ENCODE measurements at places on chromosomes 1 and 21.

GRCh38 chr1:28296401-28297261 lies 32.2 kb upstream of the MED18 start:
- no peak for DNase-seq

DNA sequence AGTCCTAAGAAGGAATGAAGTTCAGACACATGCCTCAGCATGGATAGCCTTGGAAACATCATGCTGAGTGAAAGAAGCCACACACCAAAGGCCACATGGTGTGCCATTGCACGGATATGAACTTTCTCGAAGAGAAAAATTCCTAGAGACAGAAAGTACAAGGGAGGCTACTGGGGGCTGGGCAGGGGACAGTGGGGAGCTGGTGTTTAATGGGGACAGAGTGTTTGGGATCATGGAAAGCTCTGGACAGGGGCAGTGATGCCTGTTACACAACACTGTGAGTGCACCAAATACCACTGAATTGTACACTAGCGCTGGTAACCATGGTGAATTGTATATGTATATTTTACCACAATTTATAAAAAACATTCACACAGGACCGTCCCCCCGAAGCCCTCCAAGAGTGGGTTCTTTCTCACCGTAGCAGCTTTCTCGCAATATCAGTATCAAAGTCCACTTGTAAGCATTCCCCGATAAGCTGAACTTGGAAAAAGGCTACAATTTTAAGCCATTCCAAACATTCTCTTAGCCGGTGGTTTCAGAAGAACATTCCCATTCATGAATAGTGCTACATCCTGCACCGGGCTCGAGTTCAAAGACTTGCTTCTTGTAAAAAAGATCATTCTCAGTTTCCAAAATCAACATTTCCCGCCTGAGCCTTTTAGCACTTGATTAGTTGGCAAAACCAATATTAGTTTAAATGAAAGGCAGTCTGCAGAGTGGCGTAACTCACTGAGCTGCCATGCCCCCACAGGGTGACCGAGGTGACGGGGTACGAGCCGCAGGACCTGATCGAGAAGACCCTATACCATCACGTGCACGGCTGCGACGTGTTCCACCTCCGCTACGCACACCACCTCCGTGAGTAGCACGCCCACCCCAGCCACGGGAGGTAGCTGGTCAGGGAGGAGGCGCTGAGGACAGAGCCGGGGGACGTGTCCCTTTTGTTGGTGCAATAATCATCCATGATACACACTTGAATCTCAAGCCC lies 31.7 kb downstream of the SIM2 start:
- no peak for DNase-seq

GRCh38 chr21:44881198-44881872 lies 7.8 kb upstream of the PTTG1IP start:
- DNase-seq = no peak

DNA sequence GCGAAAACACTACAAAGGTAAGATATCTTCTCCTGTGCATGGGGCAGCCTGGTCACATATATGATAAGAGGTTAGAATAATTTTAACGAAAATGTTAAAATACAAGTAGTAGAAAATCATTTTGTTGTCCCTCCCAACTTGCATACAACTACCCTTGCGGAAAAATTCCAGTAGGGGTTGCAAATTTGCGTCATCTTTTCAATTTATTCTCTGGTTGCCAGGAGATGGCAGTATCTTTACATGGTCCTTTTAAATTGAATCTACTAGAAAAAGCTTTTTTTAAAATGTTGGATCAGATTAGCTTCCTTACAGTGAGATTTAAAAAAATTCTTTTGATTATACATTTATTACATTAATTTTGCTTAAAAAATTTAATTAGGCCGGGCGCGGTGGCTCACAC lies 10.9 kb downstream of the S100PBP start:
- DNase-seq = no peak

DNA sequence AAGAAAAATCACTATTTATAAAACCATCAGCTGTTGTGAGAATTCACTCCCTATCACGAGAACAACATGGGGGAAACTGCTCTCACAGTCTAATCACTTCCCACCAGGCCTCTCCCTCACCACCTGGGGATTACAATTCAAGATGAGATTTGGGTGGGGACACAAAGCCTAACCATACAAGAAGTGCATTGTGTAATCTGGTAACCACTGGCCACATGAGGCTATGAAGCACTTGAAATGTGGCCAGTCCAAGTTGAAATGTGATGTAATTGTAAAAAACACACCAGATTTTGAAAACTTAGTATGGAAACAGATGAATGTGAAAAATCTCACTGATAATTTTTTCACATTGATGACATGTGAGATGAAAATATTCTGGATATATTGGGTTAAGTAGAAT lies 293.8 kb downstream of the TTLL7 start:
- no peak for DNase-seq

GRCh38 chr21:28775071-28775470 lies 217.6 kb downstream of the LTN1 start:
- DNase-seq = no peak

- DNase-seq = no peak
Observed at GRCh38 chr1:31470794-31471315, 57.8 kb downstream of the SERINC2 start.

DNA sequence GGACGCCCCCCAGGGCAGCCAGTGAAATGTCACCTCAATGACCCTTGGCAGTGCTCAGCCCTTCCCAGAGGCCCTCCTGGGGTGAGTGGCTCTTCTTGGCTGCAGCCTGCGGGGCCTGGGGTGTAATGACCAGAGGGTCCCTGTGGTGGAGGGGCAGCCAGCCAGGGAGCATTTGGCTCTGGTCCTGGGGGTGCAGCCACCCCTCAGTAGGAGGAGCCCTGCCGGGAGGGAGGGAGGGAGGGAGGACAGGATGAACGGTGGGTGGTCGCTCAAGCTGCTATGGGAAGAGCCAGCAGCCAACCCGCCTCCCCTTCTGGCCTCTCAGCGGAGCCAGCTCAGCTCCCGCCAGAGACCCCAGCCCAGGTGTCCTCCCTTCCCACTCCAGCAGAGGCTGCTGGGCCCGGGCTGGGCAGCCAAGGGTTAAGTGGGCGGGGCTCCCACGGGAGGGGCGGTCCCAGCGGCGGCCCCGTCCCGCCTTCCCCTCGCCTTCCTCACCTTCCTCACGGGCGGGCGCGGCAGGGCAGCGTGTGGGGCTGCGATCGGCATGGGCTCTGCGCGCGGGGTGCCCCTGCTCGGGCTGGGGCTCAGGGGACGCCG lies 9.0 kb upstream of the PLCH2 start:
- DNase-seq = peak; percentile 61

DNA sequence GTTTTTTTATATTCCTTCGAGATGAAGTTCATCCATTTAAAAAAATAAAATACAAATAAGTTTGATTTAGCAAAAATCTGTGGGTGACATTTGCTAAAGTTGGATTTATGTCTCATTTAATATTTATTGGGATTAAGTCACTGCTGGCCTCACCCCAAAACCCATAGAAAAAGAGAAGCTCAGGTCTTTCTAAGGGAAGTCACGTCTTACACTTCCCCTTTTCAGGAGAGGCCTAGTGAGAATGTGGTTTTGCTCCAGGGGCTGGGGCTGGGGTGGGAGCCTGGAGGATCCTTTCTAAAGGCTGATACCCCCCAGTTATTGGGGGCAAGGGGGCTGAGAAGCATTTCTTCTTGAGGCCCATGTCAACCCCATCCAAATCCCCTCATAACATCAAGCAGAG lies 300.3 kb downstream of the DSCAM start:
- no peak for DNase-seq

- DNase-seq = no peak
Observed at GRCh38 chr1:119159966-119160365, 19.5 kb upstream of the WARS2 start.

DNA sequence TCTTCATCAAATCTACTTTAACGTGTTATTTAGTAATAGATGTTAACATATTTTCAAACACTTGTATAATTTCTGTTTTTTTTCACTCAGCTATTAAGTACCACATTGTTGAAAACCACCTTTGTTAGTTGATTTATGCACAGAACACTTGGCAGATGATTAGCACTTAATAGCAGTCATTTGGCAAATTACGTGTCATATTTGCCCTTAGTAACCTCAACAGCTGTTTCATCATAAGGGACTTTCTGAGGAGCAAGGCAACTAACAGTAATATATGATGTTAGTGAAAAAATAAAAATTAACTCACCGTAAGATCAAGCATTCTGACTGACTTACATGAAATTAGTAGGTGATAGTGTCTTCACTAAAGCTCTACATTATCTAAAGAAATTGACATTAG lies 186.4 kb downstream of the HMCN1 start:
- no peak for DNase-seq

DNA sequence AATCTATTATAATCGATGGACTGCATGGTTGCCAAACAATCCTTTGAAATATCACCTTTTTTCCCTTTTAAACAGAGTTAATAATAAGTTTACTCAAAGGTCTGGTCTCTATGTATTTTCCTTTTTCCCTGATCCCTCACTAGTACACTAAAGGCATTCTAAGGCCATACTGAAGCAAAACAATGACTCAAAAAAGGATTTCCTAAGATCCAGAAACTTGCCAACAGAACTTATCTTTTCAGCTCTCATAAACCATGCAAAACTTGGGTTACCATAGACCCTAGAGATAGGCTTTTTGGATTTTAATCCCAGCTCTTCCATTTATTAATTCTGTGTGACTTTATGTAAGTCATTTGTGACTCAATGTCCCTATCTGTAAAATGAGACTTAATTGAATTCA lies 77.1 kb downstream of the IFI44 start:
- DNase-seq = no peak

GRCh38 chr1:27416387-27417111 lies 24.1 kb downstream of the GPR3 start:
- DNase-seq = peak; percentile 55

DNA sequence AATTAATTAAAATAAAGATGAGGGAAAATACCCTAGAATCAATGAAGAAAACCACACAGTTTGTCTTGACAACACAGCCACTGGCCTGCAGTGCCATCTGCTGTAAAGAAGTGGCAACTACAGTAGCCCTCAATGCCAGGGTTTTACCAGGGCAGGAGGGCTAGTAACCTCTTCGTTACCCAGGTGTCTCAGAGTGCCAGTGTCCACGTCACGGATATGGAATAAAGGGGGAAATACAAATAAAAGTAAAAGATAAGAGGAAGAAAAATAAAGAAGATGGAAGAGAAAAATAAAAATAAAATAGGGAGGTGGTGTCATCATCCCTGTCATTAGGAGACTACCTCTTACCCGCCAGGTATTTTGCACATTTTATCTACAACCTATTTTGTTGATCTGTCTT lies 14.2 kb upstream of the SLC44A3 start:
- peak; percentile 54 for DNase-seq

DNA sequence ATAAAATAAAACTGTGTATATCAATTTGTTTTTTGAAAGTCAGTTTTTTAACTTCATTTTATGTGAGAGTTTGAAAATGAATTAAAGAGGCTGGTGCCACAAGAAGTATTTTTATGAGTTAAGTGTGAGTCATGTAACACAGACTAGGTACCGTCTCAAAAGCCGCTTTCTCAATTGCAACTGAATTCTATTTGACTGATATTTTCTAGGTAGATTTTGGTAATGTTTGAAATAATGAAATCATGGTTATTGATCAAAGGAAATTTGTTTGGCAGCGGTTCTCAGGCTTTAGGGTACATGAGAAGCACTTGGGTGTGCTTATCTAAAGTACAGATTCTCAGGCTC lies 4.6 kb downstream of the SNX27 start:
- DNase-seq = no peak

GRCh38 chr1:112146201-112146715 lies 156.8 kb upstream of the KCND3 start:
- no peak for DNase-seq

GRCh38 chr1:202011994-202012393 lies 1.6 kb downstream of the ELF3 start:
- DNase-seq = no peak

- no peak for DNase-seq
Observed at GRCh38 chr1:154970631-154971340, at the start of gene SHC1. Gene SHC1 (minus strand): TSS chr1:154970747. CDS start chr1:154970526, 221 bp downstream.

- DNase-seq = no peak
Observed at GRCh38 chr1:153803470-153804056, 28.4 kb downstream of the SLC27A3 start.

GRCh38 chr1:163273766-163274441 lies 47.9 kb upstream of the NUF2 start:
- no peak for DNase-seq

- DNase-seq = no peak
Observed at GRCh38 chr1:3968851-3969250, 68.8 kb upstream of the C1orf174 start.

DNA sequence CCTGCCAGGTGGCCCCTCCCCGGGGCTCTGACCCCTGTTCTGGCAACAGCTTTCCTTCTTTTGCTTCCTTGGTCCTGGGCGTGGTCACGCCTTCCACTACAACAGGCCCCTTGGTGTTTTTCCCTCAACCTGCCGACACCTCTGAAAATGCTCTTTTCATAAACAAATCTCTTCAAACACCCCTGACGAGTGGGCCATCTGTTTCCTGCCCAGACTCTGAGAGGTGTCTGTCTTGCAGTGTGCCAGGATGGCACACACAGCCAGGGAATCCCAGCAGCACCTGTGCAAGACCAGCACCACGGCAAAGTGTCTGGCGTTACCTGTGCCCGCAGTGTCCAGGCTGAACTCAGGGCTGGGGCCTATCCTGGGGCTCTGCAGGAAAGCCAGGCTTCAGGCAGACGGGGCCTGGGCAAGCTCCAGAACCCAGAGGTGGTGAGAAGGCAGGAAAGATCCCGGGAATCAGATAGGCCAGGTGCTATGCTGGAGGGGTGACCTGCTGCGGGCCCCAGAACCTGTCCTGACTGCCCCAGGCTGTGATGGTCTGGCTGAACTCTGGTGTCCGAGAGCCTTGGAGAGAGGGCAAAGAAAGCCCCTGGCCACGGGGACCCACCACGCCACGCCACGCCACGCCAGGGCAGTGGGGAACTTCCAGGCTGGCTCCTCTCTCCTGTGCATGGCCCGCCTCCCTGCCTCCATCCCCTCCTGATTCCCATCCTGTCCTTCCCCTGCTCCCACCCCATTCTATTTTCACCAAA lies 88.9 kb downstream of the SIK1 start:
- DNase-seq = no peak

DNA sequence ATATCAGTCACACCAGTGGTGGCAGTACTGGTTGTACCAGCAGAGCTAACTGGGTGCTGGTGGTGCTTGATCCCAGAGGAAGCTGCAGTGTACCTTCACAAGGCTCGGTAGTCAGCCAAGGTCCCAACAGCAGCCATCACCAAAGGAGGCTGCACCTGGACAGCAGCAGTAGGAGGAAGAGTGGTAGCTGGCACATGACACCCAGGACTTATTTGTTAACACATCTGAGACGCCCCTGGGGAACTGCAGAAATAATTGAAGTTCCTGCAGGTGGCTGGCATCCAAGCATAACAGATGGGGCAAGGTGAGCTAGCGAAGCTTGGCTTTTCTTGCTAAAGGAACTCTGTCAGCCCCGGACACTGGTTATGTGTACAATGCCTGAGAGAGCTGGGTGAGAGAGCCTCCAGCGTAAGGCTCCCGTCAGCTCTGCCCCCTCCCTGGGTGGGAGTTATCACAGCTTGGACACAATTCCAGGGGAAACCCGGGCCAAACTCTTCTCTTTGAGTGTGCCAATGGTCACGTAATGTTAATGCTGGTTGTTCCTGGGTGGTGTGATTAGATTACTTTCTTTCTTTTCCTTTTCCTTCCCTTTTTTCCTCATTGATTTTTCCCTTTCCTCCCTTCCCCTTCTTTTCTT lies 29.1 kb upstream of the PARP1 start:
- DNase-seq = peak; percentile 86
